ENCODE measurements at places on chromosomes 7 and 10. TPM values are rescaled to one million over a fixed set of nuclear protein-coding genes. Genes with fewer than 3 reads are reported as not detected.

The PRPS1L1 gene
- not detected for polyA plus RNA-seq

The ARHGEF35 gene
- polyA plus RNA-seq = 2.4 TPM

The KCNMA1 gene
- polyA plus RNA-seq = not detected

The SPDYE8 gene
- not detected for polyA plus RNA-seq

DNA sequence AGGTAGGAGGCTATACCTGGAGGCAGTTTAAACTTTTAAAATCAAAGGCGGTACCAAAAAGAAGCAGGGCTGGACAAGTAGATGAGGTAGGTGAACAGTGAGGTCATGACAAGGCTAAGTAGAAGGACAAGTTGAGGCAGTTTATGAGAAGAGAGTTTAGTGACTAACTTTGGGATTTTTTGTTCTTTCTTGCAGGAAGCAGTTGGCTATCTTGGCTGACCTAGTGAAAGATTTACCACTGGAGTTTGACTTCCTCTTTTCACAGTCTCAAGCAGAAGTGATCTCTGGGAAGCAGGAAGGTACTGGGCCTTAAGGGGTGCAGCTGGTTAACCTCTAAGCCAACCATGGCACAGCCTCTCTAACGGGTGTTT, 26.3 kb downstream of the ENTPD7 start:
- no peak for DNase-seq

DNA sequence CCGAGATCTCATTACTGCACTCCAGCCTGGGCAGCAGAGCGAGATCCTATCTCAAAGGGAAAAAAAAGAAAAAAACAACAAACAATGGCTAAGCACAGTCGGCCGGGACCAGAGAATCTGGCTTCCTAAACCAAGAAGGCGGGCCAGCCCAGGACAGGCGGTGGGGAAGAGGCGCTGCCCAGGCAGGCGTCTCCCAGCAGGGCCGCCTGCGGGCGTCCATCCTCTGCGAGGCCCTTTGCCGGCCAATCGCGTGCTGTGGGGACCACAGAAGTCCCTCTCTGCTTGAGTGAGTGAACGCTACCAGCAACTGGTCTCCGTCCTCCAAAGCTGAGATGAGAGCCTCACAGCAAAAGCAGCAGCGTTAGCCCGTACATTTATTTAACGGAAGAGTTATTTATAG, 14.7 kb upstream of the BMS1 start:
- no peak for DNase-seq

GRCh38 chr10:112584276-112584675, 137.3 kb downstream of the VTI1A start:
- DNase-seq = no peak

- DNase-seq = no peak
Measured at GRCh38 chr10:22791665-22792064, 77.3 kb upstream of the PIP4K2A start.

GRCh38 chr10:3784510-3785250, at the start of gene KLF6:
Gene KLF6, minus strand, starts transcription at chr10:3785209. Its CDS starts 195 bp downstream, at chr10:3785014.
- DNase-seq = no peak

DNA sequence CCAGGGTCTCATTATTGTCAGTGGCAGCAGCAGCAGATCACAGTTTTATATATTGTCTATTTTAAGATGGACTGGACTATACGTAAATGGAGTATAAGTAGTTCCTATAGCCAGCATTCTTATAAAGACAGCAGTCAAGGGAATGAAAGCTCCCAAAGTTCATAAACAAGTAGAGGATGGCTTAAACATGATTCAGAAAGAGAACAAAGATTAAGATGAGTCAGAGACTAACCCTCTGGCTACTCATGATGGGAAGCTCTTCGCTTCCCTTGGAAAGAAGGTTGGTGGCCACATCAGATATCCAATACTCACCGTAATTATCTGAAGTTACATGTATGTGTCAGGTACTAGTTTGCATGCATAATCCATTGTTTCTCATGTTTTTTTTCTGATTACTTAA, 277.0 kb downstream of the INHBA start:
- no peak for DNase-seq

- no peak for DNase-seq
Measured at GRCh38 chr7:116100626-116101025, 70.1 kb upstream of the TFEC start.
